ENCODE measurements at places on chromosomes 5 and 9.

DNA sequence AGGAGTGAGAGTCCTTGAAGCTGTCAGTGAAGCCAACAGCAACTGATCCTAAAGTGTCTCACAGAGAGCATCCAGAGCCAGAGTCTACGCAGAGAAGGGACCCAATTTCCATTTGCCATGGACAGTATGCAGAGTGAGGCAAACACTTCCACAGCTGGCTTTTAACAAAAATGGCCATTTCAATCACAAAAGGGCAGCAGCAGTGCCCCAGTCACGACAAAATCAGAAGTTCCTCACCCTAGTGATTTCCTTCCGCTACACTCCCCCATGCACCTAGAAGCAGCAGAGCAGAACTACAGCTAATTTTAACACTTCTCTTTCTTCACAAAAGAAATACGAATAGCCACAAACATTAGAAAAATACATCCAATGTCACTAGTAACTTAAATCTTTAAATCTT, 27.9 kb downstream of the FBXW11 start:
- no peak for DNase-seq

DNA sequence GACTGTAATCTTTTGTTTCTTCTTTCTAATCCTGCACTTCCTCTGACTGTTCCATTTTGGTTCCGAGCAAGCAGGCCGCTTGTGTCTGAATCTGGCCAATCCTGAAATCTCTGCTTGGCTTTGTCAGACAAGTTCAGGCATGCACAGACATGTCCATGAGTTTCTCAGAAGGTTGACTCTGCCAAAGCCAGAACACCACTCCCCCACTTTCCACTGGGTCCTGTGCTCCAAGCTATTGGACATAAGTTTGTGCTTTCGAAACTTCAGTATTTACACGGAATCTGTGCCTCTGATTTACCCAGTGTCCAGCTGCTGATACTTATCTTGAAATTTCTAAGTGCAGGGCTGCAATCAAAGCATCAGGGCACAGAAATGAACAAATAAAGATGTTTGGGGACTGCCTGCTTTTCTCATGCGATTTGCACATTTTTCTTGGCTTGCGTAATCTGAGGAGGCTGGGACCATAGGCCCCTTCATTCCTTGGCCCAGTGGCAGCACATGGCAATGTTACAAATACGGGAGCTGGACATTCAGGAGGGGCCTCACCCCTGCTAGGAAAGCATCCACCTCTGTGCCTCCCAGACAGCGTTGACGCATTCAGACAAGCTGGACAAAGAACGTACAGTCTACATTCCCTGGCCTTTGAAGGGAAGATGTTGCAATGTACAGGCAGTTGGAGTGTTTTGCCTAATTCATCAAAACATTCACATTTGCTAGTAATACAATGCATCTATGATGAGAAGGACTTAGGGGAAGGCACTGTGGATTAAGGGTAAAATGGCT, 209.2 kb upstream of the PAPPA start:
- peak; percentile 86 for DNase-seq

GRCh38 chr5:33330426-33330825, 110.3 kb upstream of the TARS1 start:
- no peak for DNase-seq

DNA sequence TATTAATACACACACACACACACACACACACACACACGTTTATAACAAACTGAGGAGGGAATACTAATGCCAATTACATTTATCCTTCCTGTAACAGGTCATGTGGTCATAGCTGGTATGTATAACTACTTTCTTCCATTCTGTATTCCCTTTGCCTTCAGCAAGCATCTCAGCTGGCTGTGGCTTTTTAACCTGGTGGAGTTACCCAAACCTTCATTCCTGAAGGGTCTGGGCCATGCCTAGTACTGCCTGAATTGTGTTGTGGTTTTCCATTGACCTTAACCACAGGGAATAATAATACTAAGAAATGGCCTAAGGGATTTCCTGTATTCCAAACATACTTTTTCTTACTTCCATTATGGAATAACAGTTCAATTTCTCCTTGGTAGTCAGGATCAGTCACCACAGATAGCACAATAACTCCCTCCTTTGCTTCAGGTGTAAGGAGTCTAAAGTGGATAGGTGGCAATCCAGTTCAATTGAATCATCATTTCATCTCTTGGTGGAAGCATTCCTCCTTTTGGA, 222.2 kb upstream of the MEF2C start:
- DNase-seq: no peak

DNA sequence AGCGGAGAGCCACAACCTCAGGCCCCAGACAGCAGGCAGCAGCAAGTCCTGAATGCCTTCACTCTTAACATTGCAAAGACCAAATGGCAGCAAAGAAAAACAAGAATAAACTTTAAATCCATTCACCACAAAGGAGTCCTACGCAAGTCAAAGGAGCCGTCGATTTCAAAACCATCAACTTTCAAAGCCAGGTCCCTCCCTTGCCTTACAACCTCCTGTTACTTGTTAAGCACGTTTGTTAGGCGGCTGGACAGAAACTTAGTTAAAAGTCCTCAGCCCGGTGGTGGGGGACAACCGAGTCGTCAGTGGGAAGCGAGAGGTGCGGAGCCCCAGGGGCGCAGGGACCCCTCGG, 938 bp downstream of the LPAR1 start:
- DNase-seq: no peak

DNA sequence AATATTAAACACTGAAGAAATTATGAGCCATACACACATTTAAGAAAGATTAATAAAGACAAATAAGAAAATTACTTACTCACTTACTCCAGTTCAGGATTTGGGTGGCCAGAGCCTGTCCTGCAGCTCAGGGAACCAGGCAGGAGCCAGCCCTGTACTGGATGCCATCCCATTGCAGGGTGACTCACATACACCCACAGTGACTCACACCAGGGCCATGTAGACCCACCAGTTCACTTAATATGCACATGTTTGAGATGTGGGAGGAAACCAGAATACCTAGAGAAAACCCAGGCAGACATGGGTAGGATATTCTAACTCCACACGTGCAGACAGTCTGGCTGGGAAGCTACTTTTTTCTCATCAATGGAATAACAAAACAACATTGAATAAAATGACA, 49.6 kb upstream of the ADRB2 start:
- peak; percentile 83 for DNase-seq

GRCh38 chr9:116432051-116432450, 255.1 kb upstream of the TRIM32 start:
- no peak for DNase-seq

DNA sequence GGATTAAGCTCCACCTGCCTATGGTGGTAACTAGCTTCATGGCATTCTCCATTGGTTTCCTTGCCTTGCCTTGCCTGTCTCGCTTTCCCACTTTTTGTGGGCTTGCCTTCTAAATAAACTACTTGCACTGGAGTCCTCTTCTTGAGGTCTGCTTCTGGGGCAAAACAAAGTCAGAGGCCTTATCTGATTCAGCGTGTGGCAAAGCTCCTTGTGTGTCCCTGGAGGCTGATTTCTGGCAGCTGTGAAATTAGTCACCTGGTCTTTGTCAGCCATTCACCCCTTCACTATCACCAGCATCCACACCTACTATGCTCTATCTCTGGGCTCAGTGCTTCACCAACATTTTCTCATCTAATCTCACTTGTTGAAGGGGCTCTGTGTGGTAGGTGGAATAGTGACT, 176.2 kb downstream of the SEC61B start:
- no peak for DNase-seq

- peak; percentile 41 for DNase-seq
Observed at GRCh38 chr5:6598351-6598900, 34.4 kb downstream of the NSUN2 start.

GRCh38 chr5:7794311-7794710, 56.6 kb downstream of the CFAP90 start:
- no peak for DNase-seq

- no peak for DNase-seq
Observed at GRCh38 chr9:137809040-137809576, 68.5 kb upstream of the CACNA1B start.

DNA sequence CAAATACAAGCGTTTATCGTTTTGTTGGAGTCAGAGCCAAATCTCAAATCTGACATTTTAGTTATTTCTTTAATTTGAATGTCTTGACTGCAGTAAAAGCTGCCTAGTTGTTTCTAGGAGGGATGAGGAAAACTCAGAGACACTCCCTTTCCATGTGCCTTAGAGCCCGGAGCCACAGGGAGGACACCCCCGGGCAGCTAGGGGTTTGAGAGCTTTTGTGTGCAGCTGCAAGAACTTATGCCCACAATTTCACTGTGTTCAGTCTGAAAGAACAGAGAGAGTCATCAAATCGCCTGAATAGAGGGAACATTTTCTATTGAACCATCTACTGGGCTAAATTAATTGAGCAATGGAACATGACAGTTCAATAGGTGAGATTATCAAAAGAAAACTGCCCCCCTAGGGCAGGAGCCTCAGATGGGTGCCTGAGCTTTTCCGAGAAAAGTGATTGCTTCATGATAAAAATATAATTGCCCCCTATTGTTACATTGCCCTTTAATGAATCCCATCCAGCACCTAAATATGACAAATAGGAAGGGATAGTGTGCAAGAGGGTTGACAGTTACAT, 709.3 kb upstream of the RGMB start:
- DNase-seq: no peak

DNA sequence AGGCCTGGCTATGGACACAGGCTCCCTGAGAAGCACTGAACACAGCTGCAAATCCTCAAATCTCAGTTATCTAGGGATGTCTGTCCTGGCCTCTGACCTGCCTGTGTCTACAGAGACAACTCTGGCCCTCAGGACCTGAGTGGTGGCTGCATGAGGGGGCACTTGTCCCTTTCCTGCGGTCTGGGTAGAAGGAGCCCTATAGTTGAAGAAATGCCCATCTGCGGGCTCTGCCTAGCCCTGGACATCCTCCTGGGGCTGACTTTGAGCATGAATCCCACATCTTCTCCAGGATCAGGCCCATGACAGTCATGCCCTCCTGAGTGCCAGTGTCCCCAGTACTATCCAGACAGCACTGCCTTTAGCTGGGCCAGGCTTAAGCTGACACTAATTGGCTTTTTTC, 10.0 kb downstream of the DNAJB5 start:
- no peak for DNase-seq

- DNase-seq: no peak
Observed at GRCh38 chr5:138129347-138129746, 9.9 kb downstream of the NME5 start.

GRCh38 chr9:38355517-38356120, 36.9 kb upstream of the ALDH1B1 start:
- DNase-seq: no peak

DNA sequence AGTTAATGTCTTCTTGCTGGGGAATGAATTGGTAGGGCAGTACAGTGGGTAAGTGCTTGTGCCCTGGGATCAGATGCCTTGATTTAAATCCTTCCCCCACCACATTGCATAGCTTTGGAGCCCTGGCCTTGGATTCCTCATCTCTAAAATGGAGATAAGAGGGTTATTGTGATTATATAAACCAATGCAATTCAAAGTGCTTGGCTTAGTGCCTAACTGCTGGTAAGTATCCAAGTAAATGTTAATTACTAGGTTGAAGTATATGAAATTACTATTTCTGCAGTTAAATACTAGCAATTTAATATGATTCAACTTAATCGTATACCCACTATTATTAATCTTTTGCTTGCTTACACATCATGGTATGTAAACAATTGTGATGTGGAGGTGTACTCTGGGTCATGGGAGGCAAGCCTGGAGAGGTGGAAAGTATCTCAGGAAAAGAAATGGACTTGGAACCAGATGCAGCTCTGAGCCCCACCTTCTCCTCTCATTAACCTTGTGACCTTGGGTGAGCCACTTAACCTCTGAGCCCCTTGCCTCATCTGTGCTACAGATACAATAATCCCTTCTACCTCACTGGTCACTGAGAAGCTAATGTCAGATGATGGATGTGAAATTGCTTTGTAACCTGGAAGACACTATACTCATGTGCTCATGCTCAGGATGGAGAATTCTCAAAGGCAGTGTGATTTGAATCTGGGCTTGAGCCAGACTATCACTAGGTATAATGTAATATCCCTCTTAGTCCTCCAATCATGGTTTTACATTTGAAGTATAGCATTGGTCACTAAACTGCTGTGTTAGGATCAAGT, 23.8 kb downstream of the NEUROG1 start:
- DNase-seq: no peak

DNA sequence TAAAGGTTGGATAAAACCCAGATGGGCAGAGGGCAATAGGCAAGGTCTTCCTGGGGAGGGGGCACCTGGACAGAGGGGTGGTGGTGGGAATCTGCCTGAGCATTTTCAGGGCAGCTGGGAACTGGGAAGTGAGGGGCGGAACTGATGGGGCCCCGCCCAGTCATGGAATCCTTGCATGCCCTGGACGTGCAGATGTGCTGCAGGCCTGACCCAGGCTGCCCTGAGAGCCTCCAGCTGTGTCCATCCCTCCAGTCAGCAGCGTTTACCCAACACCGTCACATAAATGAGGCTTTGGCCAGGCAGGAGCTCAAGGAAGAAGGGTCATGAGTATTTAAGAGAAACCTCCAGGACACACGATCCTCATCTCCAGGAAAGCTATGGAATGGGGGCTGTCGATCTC, 70.3 kb downstream of the DAB2IP start:
- DNase-seq: peak; percentile 67

DNA sequence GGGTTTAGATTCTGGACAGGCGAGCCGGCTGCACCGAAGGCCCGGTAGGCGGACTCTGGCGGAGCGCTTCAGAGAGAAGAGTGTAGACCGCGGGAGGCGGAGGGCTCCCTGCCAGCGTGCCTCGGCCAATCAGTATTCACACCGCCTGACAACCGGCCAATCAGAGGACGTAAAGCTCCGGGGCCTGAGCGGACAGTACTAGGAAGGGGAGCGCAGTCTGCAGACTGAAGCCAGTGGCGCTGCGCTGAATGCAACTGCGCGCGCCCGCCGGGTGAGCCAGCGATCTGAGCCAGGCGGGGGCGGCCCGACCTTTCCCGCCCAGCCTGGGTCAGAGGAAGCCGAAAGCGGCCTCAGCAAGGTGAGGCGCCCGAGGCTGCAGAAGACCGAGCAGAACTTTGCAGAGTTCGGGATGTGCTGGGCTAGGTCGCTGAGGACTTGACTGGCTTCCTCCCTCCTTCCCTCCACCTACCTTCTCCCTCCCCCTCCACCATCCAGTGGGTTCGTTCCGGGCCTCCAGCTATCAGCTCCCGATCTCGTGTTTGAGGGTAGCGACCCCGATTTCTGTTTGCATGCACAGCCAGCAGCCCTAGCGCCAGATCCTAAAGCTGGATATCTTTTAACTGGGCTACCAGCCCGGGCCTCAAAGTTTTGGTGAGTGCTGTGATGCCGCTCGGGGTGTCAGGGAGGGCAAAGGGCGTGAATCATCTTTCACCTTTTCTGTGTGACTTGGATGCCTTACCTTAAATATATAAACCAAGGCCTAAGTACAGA, at the start of gene DMRT2:
TSS of gene DMRT2 (plus strand) at position 233 of the 771 bp plus-strand sequence. CDS start 1,257 bp downstream, outside the sequence.
- DNase-seq: peak; percentile 85

DNA sequence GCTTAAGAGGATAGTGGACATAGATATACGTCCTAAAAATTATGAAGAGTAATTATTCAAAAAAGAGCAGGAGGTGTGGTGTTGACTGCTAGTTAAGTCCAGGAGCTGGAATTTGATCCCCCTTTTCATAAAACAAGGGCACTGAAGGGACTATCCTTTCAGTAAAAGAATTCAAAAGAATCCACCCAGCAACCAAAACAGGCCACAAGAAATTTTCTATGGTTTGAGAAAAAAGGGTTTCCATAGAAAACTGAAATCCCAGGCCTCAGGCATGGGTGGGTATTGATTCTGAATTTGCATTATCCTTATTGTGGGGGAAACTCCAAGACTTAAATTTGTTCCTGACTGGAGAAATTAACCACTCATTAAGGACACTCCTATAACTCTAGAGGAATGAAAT, 269.0 kb upstream of the MPDZ start:
- DNase-seq: no peak

All from AG08396 (cell line).